NCI-H1694 (cell line): ENCODE measurements at places on chromosomes 11 and 22.

GRCh38 chr11:63510360-63511047 lies 4.6 kb downstream of the LGALS12 start:
- no peak for DNase-seq

DNA sequence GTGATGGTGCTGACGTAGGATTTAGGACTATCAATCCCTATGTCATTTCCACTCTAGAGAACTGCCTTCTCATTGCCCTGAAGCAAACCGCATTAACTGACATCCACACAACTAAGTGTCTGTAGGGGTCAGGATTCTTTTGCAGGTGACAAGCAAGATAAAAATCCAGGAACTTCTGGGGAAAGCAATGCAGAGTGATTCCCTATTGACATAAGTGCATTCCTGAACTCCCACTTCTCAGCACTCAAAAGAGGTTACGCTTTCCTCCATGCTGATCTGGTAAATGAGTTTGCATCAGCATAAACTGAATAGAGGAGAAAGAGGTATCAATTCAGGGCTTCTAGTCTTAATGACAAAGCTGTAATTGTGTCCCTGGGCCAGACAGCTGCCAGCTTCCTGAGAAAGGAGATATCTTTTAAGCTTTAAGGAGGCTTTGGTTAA lies 224.6 kb upstream of the ISX start:
- no peak for DNase-seq

DNA sequence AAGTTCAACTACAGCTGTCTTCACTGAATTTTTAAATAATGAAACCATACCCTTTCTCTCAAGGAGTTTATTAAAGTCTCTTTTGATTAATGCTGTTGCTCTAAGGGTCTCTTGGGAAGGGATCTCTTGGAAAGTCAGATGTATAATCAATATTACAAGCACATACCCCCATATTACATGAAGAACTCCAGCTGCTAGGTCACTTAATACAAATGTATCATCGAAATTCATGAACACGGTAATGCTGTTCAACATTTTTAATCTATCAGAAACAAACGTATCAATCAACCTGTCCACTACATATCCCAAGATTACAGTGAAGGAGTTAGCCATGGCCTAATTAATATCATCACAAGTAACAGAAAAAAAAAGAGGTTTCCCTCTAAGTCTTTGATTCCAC lies 383.2 kb upstream of the ARHGAP42 start:
- no peak for DNase-seq

- DNase-seq = no peak
These were observed 48.5 kb downstream of the BDNF start for GRCh38 chr11:27651711-27652110.

DNA sequence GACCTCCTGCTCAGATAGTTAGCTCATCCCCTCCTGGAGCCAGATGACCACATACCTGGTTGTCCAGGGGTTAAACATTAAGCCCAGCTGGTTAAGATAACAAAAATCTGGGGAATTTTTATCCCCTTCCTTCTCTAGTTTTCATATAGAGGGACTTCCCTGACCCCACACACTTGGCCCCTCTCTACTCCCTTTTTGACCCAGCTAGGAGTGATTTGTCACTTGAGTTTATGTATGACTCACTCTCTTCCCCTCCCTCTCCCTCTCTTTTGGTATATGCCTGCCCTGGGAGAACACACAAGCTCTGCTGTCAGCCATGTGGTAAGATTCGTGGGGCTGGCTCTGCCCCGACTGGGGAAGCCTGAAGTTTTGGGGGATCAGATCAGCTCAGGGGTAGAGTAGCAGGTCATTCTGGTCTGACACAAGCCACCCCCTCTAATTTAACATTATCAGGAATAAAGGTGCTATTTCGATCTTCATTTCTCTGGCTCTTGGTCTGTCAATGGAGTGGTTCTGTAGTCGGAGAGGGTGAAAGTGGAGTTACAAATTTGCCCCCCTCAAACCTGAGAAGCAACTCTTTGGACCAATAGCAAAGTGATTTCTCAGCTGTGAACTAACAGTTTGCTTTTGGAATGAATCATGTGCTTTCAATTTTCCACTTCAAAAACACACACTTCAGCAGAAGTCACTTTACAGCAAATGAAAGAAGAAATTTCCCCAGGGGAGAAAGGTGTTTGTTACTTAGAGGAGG lies 415.3 kb upstream of the CADM1 start:
- DNase-seq = no peak

- DNase-seq = peak; percentile 59
These were observed 8.4 kb upstream of the SLC22A8 start for GRCh38 chr11:63023841-63024648.

GRCh38 chr22:26986884-26987283 lies 329.5 kb downstream of the MIAT start:
- DNase-seq = no peak

- DNase-seq = no peak
These were observed 1996.9 kb upstream of the RAG2 start for GRCh38 chr11:38594895-38595294.

GRCh38 chr11:105156231-105156630 lies 16.7 kb upstream of the CARD18 start:
- DNase-seq = no peak

DNA sequence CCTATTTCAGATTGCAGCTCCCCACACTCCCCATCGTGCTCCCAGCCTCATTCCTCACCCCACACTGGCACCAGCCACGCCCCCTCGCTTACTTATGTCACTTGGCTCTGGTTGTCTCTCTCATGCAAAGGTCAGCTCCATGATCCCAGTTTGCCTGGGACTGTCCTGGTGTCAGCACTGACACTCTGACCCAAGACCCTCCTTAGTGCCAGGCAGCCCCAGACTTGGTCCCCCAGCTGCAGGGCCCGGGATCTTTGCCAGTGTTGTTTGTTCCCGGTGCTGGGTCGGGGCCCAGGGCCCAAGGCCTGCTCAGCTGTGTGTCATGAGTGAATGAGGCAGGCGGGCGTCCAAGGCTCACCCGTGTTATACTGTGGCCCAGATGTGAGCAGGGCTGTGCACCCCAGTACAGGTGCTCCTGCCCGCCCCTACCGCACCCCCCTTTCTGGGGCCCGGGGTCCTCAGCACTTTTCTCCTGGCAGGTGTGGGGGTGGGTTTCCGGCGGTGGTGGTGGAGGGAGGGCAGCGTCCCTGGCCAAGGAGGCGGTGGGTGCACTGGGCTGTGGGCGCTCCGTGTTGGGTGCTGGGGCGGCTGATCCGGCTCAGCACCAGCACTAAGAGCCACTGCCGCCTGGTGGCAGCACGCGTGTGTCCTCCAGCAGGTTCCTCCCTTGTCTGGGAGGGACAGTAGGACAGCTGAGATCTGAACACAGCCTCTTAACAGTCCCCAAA lies 19.5 kb downstream of the IL17REL start:
- peak; percentile 49 for DNase-seq

- no peak for DNase-seq
These were observed 512.4 kb downstream of the DLG2 start for GRCh38 chr11:85114786-85115185.

DNA sequence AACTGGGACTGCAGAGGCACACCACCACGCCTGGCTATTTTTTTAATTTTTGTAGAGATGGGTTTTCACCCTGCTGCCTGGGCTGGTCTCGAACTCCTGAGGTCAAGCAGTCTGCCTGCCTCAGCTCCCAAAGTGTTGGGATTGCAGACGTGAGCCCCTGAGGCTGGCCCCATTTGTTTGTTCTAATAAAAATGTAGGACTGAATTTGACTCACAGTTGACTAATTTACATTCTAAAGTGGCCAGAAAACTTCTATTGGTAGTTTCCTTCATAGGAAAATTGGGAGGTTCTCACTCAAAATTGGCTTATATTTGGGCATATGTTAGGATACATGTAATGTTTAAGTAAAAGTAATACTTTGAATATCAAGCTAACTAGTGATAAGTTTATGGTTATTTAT lies 35.0 kb downstream of the PPFIA1 start:
- no peak for DNase-seq

- DNase-seq = no peak
These were observed 75.2 kb downstream of the DHCR7 start for GRCh38 chr11:71372693-71373657.

GRCh38 chr11:130787092-130787616 lies 129.1 kb downstream of the SNX19 start:
- no peak for DNase-seq

GRCh38 chr22:29524442-29525191 lies 28.9 kb downstream of the THOC5 start:
- no peak for DNase-seq

DNA sequence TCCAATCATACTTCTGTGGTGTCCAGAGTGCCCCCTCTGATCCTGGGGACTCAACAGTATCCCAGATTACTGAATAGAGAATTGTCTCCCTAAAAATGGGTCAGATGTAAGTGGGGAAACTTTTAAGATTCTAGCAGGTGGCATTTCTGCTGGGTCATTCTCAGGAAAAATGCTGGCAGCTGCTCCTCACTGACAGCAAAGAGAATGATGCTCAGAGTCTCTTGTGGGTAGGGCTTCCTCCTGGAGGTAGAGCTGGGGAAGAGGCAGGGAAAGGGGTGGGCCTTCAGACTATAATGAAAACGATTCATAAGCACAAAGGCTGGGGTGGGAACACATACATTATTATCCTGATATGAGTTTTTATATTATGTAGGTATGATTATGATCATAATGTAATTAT lies 647.2 kb downstream of the NELL1 start:
- no peak for DNase-seq
